ENCODE measurements at places on chromosomes 7 and 10.

DNA sequence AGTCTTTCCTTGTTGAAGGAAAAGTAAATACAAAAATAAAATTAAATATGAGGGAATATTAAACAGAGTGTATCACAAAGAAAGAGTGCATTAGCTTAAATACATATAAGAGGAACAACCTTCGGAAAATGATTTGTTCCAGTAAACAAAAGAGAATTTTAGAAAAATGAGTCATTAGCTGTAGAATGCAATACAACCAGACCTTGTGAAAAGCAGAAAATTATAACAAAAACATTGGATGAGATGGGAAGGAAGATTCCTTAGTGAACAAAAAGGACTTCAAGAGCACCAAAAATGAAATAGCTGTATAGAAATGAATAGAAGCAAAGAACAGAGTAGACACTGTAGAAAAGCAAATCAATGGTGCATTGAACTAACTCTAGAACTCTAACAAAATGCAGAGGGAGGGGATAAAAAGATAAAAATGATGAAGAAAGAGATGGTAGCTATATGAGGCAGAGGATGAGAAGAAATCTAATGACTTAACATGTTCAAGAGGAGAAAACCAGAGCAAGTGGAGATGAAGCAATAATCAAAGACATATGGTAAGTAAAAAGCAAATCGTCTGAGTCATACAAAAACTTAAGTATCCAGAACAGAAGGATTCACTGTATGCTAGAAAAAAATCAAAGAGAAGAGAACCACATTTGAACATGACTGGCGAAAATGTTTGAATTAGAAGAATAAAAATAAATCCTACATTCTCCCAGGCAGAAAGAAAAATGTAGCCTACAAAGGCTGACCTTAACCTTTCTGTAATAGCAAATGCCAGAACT lies 190.5 kb downstream of the TMEM26 start:
- DNase-seq: no peak

- no peak for DNase-seq
Observed at GRCh38 chr10:71837098-71837827, 13.8 kb downstream of the PSAP start.

- DNase-seq: no peak
Observed at GRCh38 chr7:8436965-8437364, 3.6 kb downstream of the NXPH1 start.

- DNase-seq: no peak
Observed at GRCh38 chr7:99669782-99670181, 10.0 kb downstream of the CYP3A5 start.

DNA sequence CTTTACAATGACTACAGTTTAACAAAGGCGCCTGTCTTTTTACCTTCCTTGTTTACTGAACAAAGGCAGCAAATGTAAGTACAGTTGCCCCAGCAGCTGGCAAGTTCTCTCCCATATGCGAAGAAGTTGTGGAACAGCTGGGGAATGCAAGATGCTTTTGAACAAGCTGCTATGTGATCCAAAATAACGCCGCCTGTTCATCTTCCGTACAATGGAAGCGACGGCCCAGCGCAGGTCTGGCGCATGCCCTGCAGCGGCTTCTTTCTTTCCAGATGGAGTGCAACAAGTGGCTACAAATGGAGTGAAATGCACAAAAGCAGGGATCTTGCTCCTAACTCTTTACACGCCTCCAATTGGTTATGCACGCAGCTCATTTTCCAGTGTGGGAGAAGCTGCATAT lies 97.0 kb upstream of the SVIL start:
- DNase-seq: no peak

- no peak for DNase-seq
Observed at GRCh38 chr10:23186697-23187096, 5.4 kb upstream of the PTF1A start.

- peak; percentile 19 for DNase-seq
Observed at GRCh38 chr10:70162892-70163201, 7.5 kb downstream of the SAR1A start.

- DNase-seq: no peak
Observed at GRCh38 chr7:45078125-45078681, 10.6 kb downstream of the NACAD start.

DNA sequence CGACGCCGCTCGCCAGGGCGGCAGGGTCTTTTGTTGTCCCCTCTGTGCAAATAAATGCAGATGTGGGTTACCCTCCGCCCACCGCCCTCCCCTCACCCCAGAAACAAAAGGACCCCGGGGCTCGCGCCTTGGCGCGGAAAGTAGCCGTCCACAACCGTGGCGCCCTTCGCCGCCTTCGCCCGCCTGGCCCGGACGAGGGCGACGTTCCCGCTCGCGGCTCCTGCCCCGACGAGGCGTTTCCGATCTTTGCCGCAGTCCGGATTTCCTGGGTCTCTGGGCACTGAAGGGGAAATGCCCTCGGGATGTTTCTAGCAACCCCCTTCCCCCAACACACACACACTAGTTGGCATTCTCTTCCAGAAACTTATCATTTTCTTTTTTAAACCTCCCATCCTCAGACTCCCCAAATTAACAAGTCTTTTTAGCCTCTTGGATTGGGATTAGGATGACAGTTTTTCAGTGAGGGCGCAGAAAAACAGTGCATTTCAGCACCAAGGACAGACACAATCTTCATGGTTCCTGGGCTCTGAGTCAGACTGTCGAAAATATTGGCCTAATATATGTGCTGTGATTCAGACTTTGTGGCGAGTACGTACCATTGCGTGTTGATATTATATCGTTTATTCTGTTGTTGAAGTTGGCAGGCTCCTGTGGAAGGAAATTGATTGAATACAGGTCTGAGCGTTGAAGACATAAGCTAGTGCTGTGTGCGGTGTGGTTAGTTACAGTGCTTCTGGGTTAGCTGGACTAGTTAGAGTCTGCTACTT lies 771 bp downstream of the PHYHIPL start:
- no peak for DNase-seq

DNA sequence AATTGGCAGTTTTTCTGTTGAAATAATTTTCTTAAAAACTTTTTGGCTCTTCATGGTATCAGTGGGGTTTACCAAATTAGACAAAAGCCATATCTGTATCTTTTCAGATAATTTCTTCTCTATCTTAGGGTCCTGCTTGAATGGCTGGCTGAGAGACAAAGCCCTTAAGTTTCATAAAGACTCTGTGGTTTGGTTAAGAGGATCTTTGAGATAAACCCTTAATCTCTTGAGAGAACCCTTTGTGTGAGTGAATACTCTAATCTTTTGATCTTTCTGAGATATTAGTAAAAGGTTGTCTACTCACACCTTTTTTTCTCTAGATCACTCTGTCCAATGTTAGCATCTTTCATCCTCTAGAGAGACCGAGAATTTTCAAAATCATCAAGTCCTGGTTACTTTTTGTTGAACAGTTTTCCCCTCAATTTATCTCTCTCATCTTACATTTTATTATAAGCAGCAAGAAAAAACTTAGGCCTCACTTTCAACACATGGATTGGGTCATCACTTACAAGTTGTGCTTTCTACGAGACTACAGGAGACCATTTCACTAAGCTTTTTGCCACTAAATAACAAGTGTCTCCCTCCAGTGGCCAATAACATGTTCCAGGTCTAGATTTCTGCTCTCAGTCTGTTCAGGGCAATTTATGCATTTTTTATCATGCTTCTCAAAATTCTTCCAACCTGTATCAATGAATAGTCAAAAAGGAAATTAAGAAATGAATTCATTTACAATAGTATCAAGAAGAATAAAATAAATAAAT lies 28.4 kb downstream of the DNAJC9 start:
- no peak for DNase-seq

GRCh38 chr7:67947646-67948045 lies 951.0 kb downstream of the TYW1 start:
- DNase-seq: no peak

- DNase-seq: no peak
Observed at GRCh38 chr7:105766421-105767073, 109.9 kb downstream of the ATXN7L1 start.

GRCh38 chr7:70267381-70268120 lies 669.3 kb downstream of the AUTS2 start:
- DNase-seq: no peak

DNA sequence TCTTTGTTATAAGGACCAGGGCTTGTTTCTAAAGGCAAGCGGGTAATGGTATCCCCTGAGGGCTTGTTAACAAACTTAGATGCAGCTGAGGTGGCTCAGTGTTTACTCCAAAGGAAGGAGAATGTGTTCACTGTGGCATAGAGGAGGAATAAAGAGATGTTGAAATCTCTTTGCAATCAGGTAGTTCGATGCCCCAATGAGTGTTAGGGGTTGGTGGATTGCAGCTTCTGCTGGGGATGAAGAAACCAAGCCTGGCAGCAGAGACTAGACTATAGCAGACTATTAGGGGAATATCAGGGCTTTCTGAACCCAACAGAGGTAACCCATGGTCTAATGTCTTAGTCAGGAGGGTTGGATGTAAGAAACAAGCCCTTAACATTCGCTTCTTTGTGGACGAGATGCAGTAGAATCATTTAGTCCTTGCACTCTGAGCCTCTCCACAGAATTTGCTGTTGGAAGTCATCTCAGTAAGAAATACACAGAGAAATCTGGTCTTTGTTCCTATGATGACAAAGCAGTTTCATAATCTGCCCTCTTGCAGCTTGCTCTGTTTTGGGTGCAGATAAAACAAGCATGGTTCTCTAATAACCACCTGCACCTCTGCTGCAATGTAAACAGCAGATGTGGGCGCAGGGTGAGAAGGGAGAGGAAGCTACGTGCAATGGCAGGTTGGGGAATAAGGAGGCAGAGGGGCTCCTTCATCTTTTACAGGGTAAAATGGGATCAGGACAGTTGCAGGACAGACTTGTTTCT lies 108.6 kb downstream of the NRF1 start:
- DNase-seq: no peak

- no peak for DNase-seq
Observed at GRCh38 chr7:32506266-32507054, 11.2 kb downstream of the AVL9 start.

- DNase-seq: no peak
Observed at GRCh38 chr10:124214610-124215375, 121.4 kb upstream of the CHST15 start.

- no peak for DNase-seq
Observed at GRCh38 chr7:3179456-3179855, 121.6 kb upstream of the SDK1 start.

GRCh38 chr10:128026615-128027300 lies 99.5 kb downstream of the MKI67 start:
- no peak for DNase-seq

DNA sequence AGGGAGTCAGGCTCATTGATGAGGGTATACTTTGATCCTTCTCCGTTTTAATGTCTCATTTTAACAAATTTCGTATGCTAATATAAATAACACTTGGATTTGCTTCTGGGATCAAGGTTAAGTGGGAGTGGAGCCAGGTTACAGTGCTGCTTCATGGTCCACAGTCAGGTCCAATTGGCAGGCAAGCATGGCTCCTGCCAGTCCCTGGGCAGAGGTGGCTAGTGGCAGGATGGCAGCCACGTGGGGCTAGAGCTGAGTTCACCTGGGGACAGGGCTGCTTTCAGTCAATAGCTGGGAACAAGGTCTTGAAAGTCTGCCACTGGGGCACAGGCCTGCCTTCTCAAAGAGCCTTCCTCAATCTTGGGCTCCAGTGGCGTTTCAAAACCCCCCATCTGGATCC lies 16.0 kb upstream of the VWA2 start:
- DNase-seq: no peak

DNA sequence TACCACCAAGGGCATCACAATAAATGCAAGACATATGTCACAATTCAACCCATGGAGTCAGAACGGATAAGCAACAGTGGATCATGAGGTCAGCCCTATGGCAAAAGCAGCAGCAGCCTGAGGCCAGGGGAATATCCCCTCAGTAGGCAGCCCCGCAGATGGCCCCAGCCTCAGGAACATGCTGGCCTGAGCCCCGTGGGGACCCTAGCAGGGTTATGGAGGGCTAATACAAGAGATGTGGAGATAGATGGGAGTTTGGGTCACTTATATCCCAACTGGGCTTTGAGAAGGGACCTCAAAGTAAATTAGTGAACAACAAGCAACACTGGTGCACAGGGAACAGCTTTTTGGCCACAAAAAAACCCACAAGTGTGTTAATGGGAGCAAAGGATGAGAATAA lies 9.1 kb downstream of the TMEM72 start:
- no peak for DNase-seq

DNA sequence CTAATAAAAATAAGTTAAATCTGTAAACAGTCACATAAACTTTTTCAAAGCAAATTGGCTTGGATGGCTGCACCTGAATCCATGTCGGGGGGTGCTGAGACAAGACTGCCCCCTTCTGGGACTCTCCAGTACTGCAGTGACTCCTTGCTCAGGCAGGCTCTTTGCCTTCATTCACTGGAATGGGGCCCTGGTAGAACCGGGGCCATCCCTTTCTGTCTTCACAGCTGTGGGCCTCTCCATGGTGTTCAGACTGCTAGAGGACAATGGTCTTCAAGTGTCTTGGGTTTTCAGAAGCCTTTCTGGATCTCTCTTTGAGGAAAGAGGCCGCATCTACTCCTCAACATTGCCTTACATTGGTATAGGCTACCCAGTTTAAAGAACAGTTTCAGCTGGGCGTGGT lies 16.1 kb upstream of the IMPDH1 start:
- peak; percentile 75 for DNase-seq

- no peak for DNase-seq
Observed at GRCh38 chr7:39071116-39071515, 93.4 kb downstream of the POU6F2 start.

GRCh38 chr10:14413523-14413922 lies 82.8 kb upstream of the FRMD4A start:
- no peak for DNase-seq

- DNase-seq: no peak
Observed at GRCh38 chr7:134888141-134888740, 98.1 kb upstream of the AGBL3 start.

GRCh38 chr7:69561266-69561960 lies 36.9 kb upstream of the AUTS2 start:
- no peak for DNase-seq

GRCh38 chr10:3150961-3151360 lies 21.6 kb downstream of the PITRM1 start:
- no peak for DNase-seq

GRCh38 chr10:103897241-103897774 lies 20.7 kb downstream of the STN1 start:
- no peak for DNase-seq

DNA sequence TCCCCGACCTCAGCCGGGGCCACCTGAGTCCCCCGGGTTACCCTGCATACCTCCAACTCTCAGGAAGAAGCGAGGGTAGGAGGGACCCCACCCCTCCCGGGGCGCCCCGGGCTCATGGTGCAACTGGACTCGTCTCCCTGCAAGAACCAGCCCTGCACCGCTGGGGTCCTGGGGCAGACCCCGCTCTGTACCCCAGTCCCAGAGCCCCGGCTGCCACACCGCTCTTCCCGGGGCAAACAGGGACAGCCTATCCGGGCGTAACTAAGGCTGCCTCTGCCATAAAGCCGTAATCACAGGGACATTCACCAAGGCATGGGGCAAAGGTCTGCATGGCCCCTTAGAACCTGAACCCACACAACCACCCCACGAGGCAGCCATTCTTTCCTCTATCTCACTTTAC lies 6.7 kb upstream of the MAFK start:
- no peak for DNase-seq

DNA sequence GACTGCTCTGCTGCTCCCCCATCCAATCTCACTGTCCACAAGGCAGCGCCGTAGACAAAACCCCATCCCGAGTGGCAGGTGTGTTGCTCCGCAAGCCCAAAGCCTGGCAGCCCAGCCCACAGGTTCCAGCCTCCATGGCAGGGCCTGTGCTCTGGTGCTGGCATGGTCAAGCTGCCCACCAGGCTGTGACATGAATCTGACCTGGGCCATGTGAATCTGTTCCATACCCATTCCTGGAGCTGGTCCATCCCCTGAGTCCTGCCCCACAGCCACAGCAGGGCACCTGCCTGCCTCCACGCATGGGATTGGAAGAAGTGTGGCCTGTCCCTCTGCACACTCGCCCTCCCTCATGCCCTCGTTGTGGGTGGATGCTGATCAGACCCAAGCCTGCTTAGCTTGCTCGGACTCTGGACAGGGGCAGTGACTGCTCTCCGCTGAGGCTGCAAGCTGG lies 128.8 kb downstream of the PTPN20 start:
- DNase-seq: no peak

All from stimulated activated CD8-positive, alpha-beta memory T cell treated with anti-CD3 and anti-CD28 coated beads, Interleukin-7, amount 100 ng/mL, for 24 hours (primary cell).